Myocyte (in vitro differentiated cells): ENCODE measurements at places on chromosomes 13 and 19.

DNA sequence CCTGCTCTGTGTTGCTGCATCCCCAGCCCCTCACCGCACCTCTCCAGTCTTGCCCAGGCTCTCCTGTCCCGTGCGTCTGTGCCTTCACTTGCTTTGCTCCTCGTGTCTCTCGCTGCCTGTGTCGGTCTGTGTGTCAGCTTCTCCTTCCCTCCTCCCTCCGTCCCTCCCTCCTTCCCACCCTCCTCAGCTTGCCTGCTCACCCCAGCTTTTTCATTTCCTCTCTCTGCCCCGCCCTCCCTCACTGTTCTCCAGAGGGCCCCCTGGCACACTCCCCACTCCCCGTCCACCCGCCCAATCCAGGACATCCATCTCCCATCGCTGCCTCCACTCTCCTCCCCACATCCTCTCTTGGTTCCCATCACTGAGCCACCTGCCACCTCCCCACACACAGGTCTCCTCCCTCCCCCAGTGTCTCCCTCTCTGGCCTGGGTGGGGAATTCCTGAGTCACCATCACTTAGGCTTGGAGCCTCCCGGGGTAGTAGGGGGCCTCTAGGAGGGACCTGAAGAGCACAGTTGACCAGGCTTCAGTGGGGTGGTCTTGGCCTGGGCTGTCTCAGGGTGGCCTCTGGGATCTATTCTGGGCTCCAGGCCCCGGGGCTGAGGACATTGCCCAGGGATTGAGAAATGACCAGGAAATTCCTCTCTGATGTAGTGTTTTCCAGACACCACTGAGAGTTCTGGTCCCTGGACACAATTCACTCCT is at the start of gene PTGIR:
TSS of gene PTGIR (minus strand) at position 132 of the 704 bp plus-strand sequence. CDS start 864 bp downstream, outside the sequence.
- no peak for DNase-seq

GRCh38 chr19:3360421-3361383 is 5.7 kb upstream of the NFIC start:
- DNase-seq: peak; percentile 71

DNA sequence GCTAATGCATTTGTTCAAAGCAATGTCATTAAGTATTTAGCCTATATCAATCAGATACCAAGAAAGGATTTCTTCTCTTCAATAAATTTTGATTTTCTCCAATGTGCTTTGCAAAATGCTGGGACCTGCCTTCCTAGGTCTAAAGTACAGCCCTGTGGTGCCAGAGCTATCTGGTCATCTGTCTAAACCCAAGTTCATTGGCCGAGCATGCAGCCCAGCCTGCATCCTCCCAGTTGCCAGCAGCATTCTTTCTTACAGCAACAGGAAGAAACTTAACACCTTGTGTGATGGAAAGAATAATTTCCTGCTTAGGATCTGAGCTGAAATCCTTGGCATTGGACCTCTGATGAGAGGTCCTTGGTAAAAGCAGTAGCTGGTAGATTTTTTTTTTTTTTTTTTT is 310.0 kb downstream of the RBM26 start:
- no peak for DNase-seq

DNA sequence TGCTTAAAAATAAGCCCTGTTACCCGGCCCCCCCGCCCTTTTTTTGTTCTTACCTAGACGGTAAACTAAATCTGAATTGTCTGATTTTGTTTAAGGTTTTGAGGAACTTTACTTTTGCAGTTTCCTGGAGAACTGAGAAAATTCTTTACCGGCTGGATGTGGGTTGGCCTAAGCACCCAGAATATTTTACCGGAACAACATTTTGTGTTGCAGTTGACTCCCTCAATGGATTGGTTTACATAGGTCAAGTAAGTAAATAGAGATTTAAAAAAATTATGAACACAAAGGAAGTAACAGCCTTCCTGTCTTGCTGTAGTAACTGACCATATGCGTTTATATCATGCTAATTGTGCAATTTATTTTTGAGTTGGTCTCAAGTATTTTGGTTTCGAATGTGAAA is 785 bp downstream of the NHLRC3 start:
- no peak for DNase-seq

GRCh38 chr19:21851596-21852345 is 15.8 kb upstream of the ZNF43 start:
- peak; percentile 95 for DNase-seq

GRCh38 chr19:8097198-8097597 is 44.6 kb downstream of the CCL25 start:
- DNase-seq: no peak

DNA sequence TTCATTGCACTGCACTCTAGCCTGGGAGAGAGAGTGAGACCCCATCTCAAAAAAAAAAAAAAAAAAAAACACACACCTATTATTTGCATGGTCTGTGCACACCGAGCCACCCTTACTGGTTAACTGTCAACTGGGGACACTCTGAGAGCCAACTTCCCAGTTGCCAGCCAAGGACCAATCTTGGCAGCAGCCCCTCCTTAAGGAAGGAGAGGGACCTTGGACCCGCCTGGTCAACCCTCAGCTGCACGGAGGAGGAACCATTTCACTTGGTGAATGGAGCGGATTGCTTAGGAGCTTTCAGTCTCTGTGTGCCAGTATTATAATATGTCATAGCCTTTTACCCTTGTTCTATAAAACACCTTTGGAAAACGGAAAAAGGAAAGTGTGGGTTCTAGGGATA is 24.9 kb downstream of the MICOS13 start:
- no peak for DNase-seq

DNA sequence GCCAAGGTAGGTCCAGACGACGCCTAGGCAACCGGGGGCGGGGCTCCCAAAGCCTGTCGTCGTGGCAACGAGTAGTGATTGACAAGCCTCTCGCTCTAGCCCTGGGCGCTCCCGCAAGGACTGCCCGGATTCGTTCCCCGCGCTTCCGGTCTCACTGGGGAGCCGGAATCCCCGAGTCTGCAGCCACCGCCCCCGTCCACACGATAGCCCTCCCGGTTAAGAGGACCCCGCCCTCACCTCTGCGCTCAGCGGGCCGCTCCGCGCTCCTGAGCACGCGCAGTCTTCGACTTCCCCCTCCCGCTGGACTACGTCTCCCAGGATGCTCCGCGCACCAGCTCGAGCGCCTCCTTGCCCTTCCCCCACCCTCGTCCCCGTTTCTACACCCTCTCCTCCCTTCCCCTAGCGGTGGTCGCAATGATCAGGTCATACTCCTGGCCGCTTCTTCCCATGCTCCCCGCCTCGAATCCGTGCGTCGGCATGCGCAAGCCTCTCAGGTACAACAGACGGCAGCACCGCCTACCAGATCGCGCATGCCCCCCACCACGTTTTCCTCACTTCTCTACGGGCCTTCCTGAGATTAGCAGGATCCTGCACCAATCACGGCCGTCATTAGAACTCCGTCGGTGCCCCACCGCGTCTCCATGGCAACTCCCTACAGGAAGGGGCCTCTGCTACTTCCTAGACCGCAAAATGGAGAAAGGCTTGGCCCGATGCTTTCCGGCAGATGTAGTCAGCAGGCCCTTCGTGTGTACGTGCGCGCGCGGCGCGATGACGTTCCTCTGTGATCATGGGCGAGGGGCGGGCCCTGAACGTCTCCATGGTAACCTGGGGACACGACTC is at the start of gene MZF1:
TSS of gene MZF1 (minus strand) at position 518 of the 840 bp plus-strand sequence. CDS start 1,946 bp downstream, outside the sequence.
- DNase-seq: peak; percentile 100

DNA sequence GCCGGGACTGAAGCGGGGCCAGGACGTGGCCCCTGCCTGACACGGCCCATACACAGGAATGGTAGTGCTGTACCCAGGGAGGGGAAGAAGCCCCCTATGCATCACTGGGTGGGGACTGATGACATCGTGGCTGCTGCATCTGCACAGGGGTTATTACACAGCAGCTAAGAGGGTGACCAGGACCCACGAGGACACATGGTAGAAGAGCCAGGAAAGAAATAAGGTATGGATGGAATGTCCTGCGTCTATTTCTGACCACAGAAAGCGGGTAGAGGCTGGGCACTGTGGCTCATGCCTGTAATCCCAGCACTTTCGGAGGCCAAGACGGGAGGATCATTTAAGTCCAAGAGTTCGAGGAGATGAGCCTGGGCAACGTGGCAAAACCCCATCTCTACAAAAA is 24.1 kb downstream of the DCAF15 start:
- DNase-seq: no peak

DNA sequence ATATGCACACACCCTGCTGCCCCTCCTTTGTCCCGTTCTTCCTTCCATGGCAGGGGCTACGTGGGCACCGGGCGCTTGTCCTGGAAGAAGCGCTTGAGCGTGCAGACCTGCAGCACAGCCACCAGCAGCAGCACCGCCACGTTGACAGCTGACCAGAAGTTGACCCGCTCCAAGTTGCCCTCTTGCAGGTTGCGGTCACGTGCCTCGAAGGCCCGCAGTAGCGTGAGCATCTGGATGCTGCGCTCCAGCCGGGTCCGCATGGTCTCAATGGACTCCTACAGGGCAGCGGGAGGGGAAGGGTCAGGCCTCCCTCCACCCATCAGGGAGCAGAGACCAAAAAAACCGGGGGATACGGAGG is 3.1 kb downstream of the TMED1 start:
- no peak for DNase-seq

- DNase-seq: no peak
Observed at GRCh38 chr19:45418802-45419201, 4.9 kb downstream of the ERCC1 start.

DNA sequence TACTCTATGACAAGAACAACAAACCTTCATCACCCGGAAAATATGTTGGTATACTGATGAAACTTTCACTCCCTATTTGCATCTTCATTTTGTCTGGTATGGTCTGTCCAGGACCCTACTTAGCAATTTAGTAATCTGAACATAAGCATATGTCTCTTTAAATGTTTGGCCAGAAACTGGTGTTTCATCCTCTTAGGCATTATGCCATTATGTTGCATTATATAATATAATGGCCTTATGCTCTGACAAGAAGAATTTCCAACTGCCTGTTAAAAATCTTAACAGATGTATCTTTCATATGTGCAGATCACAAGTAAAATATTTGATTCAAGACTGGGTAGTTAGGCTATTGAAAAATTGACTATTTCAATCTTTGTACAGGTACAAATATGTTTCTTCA is 610.6 kb upstream of the PRR20A start:
- no peak for DNase-seq

DNA sequence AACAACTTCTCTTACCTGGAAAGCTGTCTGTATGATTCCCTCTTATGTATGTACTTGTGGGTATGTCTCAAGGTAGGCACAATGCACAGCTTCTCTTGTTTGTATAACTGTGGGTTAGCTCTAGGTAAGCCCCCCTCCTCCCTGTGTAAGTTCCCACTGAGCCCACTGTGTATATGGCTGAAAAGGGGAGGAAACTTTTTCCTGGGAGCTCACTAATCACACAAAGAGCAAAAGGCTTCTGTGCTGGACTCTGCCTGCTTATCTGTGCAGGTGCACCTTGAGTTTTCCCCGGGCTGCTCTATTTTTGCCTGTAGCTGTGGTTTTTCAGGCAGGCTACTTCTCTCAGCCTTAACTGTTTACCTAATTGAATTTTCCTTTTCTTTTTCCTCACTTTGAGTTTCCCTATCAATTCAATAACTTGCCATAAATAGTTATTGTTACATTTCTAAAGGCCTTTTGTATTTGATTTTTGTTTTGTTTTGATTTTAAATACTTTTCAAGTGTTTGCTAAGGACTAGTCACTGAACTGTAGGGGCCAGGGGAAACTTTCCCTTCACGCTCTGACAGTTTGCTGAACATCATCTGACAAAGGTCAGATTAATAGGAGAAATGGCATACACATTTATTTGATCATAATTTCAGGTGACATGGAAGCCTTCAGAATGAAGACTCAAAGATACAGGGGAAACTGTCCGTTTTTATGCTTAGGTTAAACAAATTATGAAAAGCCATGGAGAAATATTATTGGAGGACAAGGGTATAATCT is 423.5 kb upstream of the ATXN8OS start:
- DNase-seq: no peak

DNA sequence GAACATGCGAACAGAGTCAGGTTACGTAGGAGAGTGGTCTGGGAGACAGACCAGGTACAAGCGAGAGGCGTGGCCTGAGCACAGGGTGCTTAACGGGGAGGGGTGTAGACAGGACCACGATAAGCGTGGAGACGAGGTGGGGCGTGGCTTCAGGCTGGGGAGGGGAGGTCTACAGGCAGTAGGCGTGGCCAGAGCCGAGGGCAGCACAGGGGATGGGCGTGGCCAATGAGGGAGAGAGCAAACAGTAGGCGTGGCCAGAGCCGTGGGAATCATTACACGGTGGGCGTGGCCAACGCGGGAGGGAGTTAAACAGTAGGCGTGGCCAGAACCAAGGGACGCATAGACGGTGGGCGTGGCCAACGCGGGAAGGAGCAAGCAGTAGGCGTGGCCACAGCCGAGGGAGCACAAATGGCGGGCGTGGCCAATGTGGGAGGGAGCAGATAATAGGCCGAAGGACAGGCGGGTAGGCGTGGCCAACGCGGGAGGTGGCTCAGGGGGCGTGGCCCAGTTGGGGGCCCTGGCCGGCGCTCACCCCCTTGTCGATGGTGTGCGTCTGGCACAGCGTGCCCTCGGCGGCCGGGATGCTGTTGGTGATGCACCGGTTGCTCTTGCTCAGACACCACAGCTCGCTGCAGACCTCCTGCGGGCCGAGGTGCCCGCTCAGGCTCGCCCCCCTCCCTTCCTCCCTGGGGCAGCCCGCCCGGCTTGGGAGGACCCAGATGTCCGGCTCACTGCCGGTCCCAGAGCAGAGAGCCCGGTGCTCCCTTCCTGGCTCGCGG is 15.2 kb upstream of the MYO1F start:
- no peak for DNase-seq

- no peak for DNase-seq
Observed at GRCh38 chr19:39582891-39583625, 19.3 kb upstream of the LGALS13 start.

- DNase-seq: peak; percentile 31
Observed at GRCh38 chr13:85347251-85347650, 452.0 kb downstream of the SLITRK6 start.

GRCh38 chr19:17021328-17021727 is 5.3 kb downstream of the CPAMD8 start:
- no peak for DNase-seq
